Neural crest cell (in vitro differentiated cells): ENCODE measurements at places on chromosomes 4 and X.

GRCh38 chr4:170009291-170009690, 16.9 kb downstream of the MFAP3L start:
- no peak for DNase-seq

DNA sequence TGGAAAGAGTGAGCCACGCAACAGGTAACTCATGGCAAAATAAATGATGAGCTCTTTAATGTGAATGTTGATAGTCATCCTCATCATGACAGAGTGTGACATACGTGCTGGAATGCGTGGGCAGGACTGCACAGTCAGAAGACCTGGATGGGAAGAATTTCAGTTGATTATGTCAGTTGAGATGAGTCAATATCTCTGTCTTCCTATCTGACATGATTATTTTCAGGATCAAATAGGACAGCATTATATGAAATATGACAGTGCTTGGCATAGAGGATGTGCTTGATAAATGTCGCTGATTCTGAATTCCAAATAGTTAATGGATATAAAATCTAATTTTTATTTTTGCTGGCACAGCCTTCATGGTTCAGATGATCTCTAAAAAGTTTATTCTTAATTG, 95.1 kb downstream of the IL15 start:
- no peak for DNase-seq

DNA sequence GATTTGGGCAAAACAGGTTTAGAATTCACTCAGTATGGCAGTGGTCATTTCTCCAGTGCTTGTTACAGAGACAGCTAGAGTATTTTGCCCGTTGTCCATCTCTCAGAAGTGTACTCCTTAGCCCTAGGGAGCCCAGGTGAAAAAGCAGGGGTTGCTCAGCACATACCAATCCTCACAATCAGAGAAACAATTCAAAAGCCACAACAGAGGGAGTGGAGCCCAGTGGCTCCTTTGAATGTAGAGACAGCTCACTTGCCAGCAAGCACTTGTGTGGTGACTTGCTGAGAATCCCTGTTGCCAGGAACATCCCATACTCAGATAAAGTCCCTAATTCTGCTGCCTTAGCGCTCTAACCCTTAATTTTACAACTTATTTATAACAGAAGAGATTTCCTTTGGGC, 1488.3 kb downstream of the RPA4 start:
- no peak for DNase-seq

DNA sequence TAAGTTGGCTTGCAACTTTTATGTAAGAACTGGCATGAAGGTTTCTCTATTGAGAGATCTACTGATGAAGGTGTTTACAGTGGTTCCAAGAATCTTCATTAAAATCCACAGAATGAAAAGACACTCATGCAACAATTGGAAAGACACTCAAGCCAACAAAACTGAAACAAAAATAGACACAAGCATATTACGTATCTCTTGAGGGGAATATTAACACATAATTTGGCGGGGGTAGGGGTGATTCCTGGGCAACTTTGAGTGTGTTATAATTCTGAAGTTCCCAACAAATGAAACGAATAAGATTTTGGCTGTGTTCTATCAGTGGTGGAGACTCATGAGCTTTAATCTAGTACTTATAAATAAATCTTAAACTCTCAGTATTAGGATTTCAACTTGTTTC, 75.1 kb downstream of the SPATA18 start:
- no peak for DNase-seq

DNA sequence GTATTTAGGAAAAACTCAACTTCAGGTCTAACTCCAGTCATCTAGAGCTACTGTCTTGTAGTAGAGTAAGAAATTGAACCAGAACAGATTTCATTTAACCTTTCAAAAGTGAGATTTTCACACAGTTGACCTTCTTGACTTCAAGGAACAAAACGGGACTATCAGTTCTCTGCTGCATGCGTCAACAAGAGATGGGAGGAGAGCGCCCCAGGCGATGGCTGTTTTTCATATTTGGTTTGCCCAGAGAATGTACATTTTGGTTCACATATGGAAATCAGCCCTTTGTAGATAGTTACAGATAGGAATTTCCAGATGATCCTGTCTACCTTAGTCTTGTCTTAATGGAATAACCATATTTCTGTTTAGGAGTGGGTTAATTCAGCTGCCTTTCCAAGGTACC, 158.1 kb downstream of the POLA1 start:
- DNase-seq: no peak

GRCh38 chr4:38687571-38688011, 23.6 kb downstream of the KLF3 start:
- no peak for DNase-seq

GRCh38 chrX:148784137-148784536, 283.7 kb downstream of the AFF2 start:
- DNase-seq: no peak

DNA sequence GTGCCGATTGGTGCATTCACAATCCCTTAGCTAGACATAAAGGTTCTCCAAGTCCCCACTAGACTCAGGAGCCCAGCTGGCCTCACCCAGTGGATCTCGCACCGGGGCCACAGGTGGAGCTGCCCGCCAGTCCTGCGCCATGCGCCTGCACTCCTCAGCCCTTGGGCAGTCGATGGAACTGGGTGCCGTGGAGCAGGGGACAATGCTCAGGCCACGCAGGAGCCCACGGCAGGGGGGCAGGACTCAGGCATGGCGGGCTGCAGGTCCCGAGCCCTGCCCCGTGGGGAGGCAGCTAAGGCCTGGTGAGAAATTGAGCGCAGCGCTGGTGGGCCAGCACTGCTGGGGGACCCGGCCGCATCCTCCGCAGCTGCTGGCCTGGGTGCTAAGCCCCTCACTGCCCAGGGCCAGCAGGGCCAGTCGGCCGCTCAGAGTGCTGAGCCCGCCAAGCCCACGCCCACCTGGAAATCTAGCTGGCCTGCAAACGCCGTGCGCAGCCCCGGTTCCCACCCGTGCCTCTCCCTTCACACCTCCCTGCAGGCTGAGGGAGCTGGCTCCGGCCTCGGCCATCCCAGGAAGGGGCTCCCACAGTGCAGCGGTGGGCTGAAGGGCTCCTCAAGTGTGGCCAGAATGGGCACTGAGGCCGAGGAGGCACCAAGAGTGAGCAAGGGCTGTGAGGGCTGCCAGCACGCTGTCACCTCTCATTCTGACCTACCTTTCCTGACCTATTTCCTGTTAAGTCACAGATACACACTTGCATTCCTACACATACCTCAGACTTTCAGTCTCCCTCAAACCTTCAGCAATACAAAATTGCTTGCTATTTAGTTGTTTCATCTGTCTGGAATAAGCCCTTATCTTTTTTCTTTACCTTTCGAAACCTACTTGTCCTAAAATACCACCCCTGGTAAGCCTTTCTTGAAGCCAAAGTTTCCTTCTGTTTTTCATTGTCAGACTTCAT, 20.7 kb downstream of the UBE2K start:
- no peak for DNase-seq

GRCh38 chr4:123921339-123921738, 524.7 kb downstream of the SPRY1 start:
- DNase-seq: no peak

GRCh38 chr4:146510942-146511341, 10.8 kb downstream of the SLC10A7 start:
- DNase-seq: no peak

DNA sequence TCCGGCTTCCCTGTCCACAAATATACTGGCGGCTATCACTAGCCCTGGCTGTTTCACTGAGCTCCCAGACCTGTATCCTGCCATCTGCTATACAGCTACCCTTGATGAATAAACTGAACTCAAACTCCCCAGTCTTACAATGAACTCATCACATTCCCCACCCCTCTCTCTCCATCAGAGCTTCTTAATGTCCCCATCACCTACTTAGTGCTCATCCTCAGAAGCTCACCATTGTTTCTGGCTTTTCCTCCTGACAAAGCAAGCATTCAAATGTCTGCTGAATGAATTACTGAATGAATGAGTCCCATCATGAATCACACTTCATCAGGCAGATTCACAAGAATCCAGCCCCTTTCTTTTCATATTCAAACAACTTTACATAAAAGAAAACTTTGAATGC, 5.7 kb upstream of the DGAT2L6 start:
- DNase-seq: no peak

GRCh38 chrX:18994713-18995112, 10.8 kb upstream of the PHKA2 start:
- DNase-seq: no peak

GRCh38 chr4:79087071-79087470, 147.8 kb upstream of the PAQR3 start:
- DNase-seq: no peak

- no peak for DNase-seq
Observed at GRCh38 chr4:133498149-133498548, 349.1 kb downstream of the PCDH10 start.

DNA sequence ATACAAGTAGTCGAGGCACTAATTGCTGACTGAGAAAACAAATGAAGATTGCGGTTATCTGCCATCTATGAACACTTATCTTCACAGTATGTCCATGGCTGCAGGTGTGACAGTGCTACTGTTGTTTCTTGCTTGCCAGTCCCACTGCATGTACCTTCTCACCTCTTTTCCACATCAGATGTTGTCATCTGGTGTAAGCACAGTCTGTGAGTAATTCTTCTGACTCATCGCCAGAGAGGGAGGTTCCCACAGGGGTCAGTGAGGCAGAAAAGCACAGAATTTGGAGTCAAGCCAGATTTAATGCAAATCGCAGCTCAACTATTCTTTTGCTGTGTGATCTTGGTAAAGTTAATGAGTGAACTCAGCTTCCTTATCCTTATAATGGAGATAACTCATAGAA, 144.4 kb downstream of the GLRA2 start:
- no peak for DNase-seq

DNA sequence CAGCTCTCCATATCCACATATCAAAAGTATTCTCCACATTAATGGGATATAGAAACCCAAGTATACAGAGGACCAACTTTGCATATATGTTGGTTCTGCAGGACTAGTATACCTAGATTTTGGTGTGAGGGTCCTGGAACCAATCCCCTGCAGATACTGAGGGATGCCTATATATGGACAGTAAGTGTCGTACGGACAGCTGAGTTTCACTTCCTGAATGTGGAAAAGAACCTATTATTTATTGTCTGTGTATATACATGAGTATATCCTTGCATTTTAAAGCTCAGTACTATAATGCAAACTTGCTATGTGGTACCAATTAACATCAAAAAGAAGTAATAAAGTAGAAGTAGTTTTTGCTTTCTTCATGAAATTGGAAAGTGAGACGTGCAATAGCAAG, 101.9 kb downstream of the FBXW7 start:
- DNase-seq: no peak

DNA sequence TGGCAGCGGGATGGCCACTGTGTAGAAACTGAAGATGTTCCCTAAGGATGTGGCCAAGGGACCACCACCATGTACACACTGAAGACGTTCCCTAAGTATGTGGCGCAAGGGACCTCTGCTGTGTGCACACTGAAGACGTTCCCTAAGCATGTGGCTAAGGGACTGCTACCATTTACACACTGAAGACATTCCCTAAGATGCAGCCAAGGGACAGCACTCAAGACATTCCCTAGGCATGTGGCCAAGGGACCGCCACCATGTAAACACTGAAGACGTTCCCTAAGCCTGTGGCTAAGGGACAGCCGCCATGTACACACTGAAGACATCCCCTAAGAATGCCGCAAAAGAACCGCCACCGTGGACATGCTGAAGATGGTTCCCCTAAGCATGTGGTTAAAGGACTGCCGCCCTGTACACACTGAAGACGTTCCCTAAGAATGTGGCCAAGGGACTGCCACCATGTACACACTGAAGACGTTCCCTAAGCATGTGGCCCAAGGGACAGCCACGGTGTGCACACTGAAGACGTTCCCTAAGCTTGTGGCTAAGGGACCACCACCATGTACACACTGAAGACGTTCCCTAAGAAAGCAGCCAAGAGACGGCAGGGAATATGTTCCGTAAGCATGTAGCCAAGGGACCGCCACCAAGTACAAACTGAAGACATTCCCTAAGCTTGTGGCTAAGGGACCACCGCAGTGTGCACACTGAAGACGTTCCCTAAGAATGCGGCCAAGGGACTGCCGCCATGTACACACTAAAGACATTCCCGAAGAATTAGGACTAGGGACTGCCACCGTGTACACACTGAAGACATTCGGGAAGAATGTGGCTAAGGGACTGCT, 43.3 kb downstream of the DHRSX start:
- DNase-seq: no peak

GRCh38 chr4:88320224-88320779, 35.9 kb upstream of the PPM1K start:
- DNase-seq: no peak

- DNase-seq: no peak
Observed at GRCh38 chrX:103776546-103776945, at the start of gene PLP1. Gene PLP1, plus strand, starts transcription at chrX:103776840. Its CDS starts 156 bp downstream, at chrX:103776996.

- no peak for DNase-seq
Observed at GRCh38 chr4:4726051-4726450, 133.4 kb upstream of the MSX1 start.

- no peak for DNase-seq
Observed at GRCh38 chr4:101418055-101418454, 70.7 kb upstream of the PPP3CA start.

DNA sequence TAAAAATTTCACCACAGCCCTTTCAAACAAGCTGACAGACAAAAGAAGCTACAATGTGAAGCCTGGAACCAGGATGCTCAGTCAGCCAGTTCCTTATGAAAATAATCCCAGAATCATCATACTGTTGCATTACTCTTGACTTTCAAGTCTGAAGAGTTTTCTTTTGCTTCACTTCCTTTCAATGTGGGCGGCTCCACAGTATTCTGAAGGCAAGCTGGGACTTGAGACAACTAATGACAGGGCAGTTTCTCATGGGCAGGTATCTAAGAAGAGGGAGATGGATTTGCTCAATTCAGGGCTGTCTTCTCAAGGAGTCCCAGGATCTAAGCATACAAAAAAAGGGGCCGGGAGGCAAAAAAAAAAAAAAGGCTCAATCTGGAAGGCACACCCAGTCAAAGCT, 173.4 kb downstream of the PAPSS1 start:
- no peak for DNase-seq

DNA sequence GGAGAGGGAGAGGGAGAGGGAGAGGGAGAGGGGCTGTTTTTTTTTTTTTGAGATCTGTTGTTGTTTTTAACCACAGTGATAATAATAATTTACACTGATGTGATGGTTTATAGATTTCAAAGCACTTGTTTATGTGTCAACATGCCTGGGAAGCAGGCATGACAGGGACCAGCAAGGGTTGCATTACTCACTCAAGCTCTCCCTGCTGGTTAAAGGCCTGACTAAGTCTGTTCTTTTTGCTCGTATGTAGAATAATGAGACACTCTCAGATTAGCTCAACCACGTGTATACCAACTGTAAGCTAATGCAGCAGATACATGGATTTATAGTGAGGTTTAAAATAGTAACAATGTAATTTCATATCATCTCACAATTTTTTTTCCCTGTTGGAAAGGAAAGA, 134.6 kb upstream of the BOD1L1 start:
- no peak for DNase-seq
